Stimulated activated CD8-positive, alpha-beta memory T cell treated with anti-CD3 and anti-CD28 coated beads, Interleukin-15, amount 100 ng/mL, for 48 hours (primary cell): ENCODE measurements at places on chromosomes 7 and 10.

- DNase-seq, result no peak
These were observed 115.6 kb downstream of the TWIST1 start for GRCh38 chr7:19001854-19002253.

GRCh38 chr10:124734311-124735166 lies 9.6 kb downstream of the FAM53B start:
- DNase-seq, result peak; percentile 28

- no peak for DNase-seq
These were observed 19.8 kb downstream of the LSMEM1 start for GRCh38 chr7:112500619-112501018.

GRCh38 chr10:76869931-76870330 lies 767.7 kb downstream of the KCNMA1 start:
- no peak for DNase-seq

GRCh38 chr7:134948736-134949135 lies 37.6 kb upstream of the AGBL3 start:
- no peak for DNase-seq

DNA sequence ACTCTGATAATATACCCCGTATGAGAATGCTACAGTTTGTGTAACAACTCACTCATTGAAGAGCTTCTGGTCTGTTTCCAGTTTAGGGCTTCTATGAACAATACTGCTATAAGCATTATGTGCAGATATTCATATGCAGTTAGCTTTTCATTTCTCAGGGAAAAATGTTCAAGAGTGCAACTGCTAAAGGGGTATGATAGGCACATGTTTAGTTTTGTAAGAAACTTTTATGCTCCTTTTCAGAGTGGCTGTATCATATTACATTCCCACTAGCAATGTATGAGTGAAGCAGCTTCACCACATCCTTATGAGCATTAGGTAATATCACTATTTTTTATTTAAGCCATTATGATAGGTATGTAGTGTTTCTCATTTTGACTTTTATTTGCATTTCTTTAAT lies 182.6 kb upstream of the CXCL12 start:
- DNase-seq, result no peak

DNA sequence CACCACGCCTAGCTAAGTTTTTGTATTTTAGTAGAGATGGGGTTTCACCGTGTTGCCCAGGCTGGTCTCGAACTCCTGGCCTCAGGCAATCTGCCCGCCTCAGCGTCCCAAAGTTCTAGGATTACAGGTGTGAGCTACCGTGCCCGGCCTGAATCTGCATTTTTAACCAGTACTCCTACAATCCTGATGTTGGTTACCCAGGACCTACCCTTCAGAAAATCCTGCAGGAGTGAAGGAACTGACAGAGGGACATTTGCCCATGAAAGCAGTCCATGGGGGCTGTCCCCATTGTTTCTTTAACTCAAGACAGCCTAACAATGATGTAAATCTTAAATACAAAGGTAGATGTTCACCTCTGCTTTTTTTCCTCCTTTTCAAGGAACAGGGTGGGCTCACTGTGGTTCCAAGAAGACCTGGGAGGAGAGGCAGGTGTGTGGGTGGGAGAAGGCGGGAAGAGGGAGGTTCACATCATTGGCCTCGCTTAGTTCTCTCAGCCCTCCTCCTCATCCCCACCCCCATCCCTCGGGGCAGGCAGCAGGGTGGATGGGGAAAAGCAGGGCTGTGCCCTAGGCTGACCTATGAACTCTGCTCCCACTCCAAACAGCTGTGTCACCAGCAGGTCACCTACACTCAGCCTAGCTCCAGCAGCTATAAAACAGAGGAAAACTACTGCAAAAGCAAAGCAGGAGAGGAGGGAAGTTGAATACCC lies 13.5 kb downstream of the LRRC20 start:
- no peak for DNase-seq
